ENCODE measurements at places on chromosomes 7 and 10.
A peak's percentile ranks its signal among the peaks of the same experiment; 100 is the strongest.

DNA sequence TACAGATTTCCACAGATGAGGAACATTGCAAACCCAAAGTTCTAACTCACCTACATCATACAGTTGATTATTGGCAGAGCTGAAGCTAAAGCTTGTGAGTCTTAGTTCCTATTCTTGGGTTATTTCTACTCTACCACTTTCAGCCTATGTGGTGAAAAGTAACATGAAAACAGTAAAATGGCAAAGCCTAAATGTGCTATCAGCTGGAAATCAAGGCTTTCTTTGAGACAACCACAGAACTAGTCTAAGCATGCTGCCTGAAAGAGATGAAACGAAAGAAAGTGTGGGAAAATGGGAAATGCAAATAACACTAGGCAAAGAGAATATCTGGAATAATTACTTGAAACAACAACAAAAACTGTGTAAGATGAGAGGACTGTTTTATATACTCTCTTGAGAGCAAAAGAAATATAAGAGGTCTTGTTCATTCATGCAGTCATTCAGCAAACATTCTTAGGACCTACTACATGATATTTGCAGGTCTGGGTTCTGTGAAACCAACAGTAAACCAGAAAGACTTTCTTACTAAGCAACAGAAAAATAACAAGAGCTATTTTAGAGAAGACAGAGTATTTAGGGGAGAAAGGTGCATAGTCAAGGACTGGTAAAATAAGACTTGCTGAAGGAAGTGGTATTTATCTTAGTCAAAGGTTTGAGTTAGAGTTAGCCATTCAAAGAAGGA is 437.1 kb downstream of the HTR7 start:
- DNase-seq = no peak

- peak; percentile 95 for DNase-seq
Observed at GRCh38 chr10:90930971-90931871, 10.3 kb upstream of the ANKRD1 start.

- DNase-seq = no peak
Observed at GRCh38 chr10:60666221-60666620, 112.1 kb upstream of the CDK1 start.

GRCh38 chr7:123305840-123306375 is 106.1 kb upstream of the SLC13A1 start:
- DNase-seq = no peak

- DNase-seq = no peak
Observed at GRCh38 chr7:105920766-105921165, 42.3 kb upstream of the CDHR3 start.

Measured in HT1080 (cell line).